AG04449 (cell line): ENCODE measurements at places on chromosomes 11 and 22.

GRCh38 chr11:76626266-76626665 lies 44.3 kb downstream of the LRRC32 start:
- no peak for DNase-seq

GRCh38 chr11:133947321-133947756 lies 9.4 kb downstream of the IGSF9B start:
- no peak for DNase-seq

GRCh38 chr22:50216684-50217520 lies 16.1 kb downstream of the SELENOO start:
- DNase-seq: no peak

GRCh38 chr11:57417056-57417455 lies 9.9 kb downstream of the SLC43A3 start:
- no peak for DNase-seq

DNA sequence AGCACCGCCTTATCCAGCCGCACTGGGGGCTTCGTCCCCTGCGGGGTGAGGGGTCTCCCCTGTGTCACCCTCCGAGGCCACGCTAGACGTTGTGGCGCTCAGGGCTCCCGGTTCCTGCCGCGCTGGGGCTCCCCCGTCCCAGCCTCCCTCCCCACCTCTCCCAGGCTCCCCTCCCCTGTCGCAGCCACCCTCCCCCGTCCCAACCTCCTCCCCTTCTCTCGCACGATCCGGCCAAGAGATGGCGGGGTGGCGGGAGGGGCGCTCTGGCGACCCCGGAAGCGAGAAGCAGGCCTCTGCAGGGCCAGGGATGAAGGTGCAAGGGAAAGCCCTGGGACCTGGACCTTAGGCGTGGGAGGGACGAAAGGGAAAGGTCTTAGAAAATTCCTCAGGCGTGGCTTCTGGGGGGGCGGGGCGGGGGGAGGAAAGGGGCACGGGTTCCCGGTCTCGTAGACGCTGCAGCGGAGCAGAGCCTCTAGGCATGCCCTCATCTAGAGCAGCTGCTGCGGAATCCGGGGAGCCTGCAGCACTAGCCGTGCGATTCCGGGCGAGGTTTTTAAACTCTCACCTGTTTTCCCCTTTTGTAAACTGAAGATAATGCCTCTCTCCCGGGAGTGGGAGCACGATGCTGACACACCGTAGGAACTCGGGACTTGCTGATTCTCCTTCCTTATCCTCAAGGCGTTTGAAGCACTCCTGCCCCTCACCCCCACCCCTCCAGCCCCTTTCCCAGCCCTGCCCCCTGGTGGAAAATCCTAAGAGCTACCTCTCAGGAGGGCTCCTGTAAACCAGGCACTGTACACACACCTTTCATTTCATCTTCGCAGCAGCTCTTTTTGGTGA lies 14.4 kb downstream of the KCNJ5 start:
- no peak for DNase-seq

DNA sequence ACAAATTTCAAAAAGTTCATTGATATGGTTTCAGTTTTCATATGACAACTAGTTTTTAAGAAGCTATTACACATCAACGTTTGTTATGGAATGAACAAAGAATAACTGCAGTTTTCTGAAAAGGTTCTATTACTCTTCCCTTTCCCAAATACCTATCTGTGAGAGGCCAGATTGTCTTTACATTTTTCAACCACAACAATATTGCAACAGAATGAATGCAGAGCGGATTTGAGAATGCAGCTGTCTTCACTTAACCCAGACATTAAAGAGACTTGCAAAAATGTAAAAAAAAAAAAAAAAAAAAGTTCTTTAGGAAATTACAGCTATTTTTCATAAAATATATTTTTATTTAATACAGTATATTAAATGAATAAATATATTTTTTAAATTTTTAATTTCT lies 250.8 kb downstream of the DDX10 start:
- DNase-seq: no peak

DNA sequence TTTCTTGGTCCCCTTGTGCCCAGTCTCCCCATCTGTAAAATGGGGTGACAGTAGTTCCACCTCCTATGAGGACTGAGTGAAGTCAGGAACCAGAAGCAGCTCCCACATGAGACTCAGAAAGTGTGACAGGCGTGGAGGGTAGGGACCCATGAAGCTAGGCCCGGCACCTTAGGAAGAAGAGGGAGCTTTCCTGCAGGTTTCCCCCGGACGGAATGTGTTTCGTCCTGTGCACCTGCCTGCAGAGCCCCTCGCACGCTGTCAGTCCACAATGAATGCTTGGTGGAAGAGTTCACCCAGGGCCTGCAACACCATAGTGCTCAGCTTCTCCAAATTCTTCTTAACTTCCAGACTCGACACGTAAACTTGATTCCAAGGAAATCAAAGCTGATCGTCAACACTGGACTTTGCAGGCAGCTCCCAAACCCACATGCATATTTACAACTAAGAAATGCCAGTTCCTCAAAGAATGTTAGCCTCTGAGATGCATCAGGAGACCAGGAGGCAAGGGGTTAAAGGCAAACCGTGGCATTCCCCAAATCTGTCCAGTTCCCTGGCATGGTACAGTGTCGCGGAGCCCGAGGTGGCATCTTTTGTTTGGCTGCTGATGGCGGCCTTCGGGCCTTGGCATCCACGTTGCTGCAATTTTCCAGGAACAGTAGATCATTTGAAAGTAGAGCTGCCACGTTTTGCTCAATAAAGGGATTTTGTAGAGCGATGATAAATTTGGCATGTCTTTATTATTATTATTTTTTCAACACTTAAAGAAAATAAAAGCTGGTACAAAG lies 15.4 kb downstream of the LRP5 start:
- no peak for DNase-seq

GRCh38 chr11:63802637-63803414 lies 10.4 kb upstream of the SPINDOC start:
- no peak for DNase-seq

GRCh38 chr22:36417281-36417686 lies 29.5 kb upstream of the MYH9 start:
- no peak for DNase-seq

- no peak for DNase-seq
Observed at GRCh38 chr11:120830085-120830620, 193.7 kb upstream of the TBCEL start.

- DNase-seq: no peak
Observed at GRCh38 chr22:35580351-35581022, 36.6 kb downstream of the MB start.

GRCh38 chr11:67544616-67545242 lies 21.5 kb upstream of the CABP2 start:
- DNase-seq: no peak

DNA sequence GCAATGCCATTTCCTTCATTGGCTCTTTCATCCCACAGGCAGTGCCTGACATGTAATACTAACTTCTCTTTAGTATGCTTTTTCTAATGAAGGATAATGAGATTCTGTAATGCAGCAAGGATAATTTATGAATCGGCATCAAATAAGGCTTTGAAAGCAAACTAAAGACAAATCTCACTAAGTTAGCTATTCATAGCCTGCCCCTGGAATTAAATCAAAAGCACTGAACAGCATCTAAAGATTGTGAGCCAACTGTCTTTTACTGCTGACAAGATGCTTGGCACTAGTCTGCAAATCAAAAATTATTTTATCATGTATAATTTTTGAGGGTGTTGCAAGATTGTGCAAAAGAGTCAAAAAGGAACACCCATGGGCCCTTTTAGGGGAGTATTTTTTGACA lies 265.0 kb downstream of the CASP12 start:
- no peak for DNase-seq

DNA sequence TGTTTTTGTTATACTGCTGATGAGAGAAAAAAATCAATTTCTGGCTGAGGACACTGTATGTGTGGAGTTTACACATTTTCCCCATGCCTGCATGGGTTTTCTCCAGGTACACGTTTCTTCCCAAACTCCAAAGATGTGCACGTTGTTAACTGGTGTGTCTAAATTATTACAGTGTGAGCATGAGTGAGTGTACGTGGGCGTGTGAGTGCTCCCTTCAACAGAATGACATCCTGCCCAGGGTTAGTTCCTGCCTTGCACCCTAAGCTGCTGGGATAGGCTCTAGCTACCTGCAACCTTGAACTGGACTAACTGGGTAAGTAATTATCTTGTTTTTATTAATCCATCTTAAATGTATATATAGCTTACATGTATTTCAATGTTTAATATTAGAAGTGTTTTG lies 5.5 kb downstream of the NPAT start:
- DNase-seq: no peak

DNA sequence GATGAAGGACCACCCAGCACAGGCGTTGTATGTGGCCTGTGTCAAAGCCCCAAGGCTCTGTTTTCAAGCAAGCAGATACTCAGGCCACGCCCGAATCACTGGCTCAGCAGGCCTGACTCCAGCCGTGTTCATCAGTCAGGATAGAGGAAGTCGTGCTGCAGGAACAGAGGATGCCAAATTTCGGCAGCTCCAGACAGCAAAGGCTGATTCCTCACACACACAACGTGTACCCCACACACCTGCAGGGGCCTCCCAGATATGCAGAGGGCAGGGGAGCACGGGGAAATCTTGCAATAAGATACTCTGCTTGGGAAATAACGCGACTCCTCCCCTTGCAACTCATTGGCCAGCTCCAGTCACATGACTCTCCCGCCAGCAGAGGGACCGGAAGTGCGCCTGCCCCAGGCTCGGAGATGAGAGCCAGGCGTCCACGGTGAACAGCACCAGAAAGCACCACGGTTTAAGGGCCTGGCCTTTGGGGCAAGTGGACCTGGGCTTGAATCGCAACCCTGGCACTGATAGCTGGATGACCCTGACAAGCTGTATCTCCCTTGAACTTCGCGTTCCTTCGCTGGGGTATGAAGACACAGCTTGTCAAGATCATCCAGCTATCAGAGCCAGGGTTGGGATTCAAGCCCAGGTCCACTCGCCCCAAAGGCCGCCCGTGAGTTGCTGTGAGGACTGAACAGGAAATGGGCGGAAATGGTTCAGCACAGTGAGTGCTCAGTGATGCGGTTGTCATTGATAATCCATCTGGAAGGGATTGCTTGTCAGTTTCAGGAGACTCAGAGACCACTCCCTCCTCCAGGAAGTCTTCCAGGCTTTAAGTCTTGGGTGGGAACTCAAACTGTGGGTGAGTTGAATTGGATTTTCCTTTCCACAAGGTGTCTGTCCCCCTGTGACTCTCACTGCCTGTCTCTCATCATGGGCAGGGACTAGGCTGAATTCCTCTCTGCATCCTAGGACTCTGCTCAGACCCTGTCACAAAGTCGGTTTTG lies 88.5 kb downstream of the MYEOV start:
- DNase-seq: no peak

- DNase-seq: no peak
Observed at GRCh38 chr11:26188554-26188953, 143.4 kb upstream of the ANO3 start.

DNA sequence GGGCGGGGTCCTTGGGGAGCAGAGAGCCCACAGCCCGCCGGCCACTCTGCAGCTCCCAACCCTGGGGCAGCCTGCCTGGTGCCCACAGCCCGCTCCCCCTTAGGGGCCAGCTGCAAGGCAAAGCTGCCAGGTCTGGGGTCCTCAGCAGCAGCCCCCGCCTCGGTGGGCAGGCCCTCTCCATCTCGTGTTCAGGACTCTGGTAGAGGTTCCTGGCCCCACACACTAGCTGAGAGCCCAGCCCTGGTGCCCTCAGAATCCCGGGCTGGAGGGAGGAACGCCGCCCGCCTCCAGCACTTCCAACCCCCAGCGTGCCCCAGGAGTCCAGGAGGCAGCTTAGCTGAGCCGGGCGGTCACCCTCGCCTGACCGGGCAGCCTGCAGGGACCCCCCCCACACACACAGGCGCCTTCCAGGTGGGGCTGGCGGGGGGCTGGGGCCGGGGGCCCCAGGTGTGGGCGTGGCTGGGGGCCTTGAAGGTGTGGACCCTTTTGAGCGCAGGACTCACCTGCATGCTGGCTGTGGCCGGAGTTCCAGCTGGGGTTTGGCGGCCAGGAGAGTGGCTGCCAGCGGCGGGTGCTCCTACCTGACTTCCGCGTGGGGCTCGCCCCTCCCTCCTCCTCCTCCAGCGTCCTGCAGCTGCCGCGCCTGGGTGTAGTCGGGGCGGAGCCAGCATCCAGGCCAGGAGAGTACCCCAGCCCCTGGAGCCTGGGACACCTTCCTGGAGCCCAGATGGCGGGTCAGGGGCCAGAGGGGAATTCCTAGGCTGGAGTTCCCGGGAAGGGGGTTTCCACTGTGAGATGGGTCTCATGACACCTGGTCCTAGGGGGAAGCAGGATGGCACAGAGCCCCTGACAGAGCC lies at the start of gene ANO9:
Gene ANO9 (minus strand): TSS at position 594 of the 857 bp plus-strand sequence. CDS start 85 bp downstream, at position 509.
- DNase-seq: no peak

DNA sequence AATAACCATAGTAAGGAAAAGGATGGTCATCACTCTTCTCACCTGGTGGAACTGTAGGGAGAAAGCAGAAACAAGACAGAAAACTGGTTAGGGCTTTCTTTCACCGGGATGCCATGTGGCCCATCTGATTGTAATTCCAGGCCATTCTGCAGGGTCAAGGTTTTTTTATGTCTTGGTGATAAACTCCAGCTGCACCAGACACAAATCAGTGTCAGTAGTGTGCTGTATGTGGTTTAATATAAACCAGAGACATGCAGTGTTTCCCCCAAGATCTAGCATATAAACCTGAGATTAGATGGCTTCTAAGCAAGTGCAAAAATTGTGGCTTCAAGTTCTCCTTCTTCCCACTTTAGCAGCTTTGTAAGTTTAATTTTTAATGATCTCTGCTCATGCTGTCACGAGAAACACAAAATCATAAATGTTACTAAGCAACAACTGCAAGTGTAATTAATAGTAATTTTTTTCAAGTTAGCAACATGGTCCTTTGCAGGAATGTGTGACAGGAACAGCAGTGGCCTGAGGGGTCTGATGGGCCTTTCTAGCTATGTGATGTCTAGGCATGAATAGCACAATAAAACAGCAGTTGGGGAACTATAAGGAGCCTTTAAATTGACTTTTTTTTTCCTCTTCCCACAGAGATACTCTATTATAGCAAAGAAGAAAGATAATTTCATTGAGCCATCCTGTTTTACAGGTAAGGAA lies 41.6 kb downstream of the BDNF start:
- no peak for DNase-seq

- DNase-seq: no peak
Observed at GRCh38 chr11:72543849-72544542, 109.7 kb upstream of the CLPB start.

DNA sequence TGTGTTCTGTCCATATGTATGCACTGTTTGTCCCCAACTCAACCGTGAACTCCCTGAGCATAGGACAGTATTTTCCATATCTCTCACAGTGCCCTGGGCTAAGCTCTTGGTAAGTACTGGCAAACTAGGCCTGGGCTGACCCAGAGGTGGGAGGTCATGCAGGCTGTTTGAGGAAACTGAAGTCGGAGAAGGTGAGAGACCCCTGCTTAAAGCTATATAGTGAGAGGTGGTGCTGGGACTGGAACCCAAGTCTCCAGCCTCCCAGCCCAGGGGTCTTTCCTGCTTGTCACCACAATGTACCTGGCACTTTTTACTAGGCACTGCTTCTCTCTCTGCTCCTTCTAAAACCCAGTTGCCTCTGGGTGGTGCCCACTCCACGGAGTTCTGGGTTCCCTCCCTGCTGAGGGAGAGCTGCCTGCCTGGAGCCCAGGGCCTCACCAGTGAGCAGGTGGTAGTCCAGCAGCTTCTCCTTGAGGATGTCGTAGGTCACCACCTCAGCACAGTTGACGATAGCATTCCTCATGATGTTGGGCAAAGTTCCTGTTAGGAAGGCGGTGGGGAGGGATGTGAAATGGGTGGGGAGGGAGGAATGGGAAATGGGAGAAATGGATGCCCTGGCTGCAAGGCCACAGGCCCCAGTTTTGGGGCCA lies 4.7 kb downstream of the UCP3 start:
- DNase-seq: no peak
